HAP-1 (cell line): ENCODE measurements at places on chromosomes 4 and X.

DNA sequence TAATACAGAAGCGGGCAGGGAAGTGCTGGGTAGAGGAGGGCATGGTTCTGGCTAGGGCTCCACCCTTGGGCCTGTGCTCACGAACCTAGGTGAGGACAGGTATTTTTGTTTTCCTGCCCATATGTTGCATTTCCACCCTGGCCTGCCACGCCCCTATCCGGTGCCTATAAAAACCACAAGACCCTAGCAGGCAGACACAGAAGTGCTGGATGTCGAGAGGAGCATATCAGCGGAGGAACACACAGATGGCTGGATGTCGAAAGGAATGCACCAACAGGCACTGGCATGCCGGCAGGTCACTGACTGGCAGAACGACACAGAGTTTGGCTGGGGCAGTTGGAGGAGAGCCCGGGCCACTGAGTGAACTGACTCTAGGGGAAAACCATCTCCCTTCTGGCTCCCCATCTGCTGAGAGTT is 316.6 kb upstream of the BOD1L1 start:
- no peak for DNase-seq

GRCh38 chr4:7894098-7894676 is 45.5 kb downstream of the AFAP1 start:
- no peak for DNase-seq

DNA sequence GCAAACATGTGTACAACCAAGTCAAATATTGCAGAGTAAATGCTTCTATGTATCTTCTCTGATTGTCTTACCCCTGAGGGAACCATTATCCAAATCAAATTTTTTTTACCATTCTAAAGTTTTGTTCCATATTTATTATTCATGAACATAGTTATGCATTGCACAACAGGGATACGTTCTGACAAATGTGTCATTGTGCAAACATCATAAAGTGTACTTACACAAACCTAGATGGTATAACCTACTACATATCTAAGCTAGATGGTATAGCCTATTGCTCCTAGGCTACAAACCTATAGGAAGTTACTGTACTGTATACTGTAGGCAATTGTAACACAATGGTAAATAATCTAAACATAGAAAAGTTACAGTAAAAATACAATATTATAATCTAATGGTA is 23.4 kb downstream of the BEX3 start:
- DNase-seq: no peak

GRCh38 chr4:10278071-10278470 is 161.5 kb upstream of the WDR1 start:
- no peak for DNase-seq

DNA sequence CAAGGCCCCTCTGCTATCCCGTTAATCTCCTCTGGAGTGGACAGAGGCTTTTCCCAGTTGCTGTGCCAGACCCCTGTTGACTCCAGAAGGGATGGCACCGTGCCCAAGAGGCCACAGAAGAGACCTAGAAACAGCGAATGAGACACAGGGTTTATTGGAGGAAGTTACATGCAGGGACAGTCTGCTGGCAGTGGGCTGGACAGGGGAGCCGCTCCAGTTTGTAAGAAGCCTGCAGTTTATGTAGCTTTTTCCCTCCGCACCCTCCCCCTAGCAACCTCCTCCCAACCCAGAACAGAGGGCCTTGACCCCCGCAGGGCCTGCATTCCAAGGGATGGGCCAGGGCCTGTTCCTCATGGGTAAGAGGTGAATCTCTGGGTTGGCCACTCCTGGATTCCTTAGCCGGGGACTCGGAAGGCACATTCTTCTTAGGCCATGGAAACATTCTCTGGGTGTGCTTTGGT is 216.8 kb upstream of the PSAPL1 start:
- DNase-seq: no peak

DNA sequence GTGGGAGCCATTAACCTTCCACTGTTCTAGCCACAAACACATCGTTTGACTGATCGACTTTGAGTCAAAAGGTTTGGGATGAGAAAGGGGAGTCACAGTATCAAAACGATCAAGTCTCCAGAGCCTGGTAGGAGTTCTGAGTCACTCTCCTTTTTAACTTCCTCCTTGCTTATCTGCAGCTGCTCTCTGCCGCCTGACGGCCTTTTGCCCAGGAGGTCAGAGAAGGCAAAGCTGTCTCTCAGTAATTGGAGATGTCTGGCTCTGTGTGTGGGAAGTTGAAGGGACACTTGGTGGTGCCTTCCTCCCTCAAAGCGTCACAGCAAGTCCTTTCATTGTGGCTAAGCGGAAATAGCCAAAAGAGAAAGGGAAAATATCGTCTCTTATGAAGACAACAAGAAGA is 63.1 kb downstream of the ANOS1 start:
- no peak for DNase-seq

- DNase-seq: peak; percentile 15
Observed at GRCh38 chr4:56055027-56055977, 106.6 kb downstream of the CEP135 start.

GRCh38 chrX:106378616-106379015 is 210.5 kb downstream of the PWWP3B start:
- no peak for DNase-seq

GRCh38 chr4:22859318-22859717 is 166.6 kb downstream of the GBA3 start:
- no peak for DNase-seq

DNA sequence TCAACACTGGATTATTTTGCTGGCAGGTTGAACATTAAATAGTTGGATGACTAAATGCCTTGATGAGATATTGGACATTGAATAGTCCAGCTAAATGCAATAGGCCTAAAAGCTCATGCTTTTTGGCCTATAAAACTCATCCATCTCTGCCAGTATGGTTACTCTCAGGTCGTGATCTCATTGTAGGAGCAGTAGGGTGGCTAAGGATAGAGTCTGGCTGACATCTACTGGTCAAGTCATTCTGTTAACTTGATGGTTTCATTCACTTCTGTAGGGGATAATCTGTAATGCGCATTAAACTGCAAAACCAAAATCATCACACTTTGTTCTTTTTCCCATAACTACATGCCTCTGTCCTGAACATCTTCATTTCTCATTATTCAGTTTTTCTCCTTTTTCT is 227.0 kb downstream of the DKK2 start:
- no peak for DNase-seq

GRCh38 chr4:87543835-87544461 is 14.8 kb upstream of the SPARCL1 start:
- peak; percentile 25 for DNase-seq

DNA sequence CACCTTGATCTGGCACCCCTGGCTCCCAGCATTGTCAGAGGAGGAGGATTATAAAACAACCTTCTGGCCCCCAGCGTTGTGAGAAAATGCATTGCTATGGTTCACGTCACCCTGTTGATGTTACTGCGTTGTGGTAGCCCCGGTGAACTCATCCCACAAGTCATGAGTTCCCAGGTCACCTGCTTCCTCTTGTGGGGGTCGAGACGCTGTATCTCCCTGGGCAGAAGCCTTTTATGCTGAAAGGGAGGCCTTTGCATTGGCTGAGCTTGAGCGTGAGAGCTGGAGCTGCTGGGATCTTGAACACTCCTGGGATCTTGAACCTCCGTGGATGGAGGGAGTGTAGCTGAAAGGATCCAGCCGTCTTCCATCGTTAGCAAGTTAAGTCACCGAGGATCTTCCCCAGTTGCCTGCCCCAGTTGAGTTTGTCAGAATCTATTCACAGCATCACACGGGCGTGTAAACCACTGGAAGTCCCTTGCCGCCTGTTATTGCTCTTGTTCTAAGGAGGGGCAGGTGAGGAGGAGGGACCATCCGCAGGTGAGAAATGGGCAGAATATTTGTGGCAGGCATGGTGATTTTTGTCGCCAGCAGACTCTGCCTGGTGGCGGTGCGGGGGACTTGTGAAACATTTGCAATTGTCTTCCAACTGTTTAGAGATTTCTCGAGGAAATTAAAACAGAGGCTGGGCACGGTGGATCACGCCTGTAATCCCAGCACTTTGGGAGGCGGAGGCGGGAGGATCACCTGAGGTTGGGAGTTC is 299.9 kb downstream of the ASMT start:
- no peak for DNase-seq

- no peak for DNase-seq
Observed at GRCh38 chr4:64016893-64017292, 392.4 kb downstream of the TECRL start.

- DNase-seq: peak; percentile 74
Observed at GRCh38 chrX:9875801-9876200, 89.6 kb downstream of the SHROOM2 start.

GRCh38 chr4:93384887-93385286 is 443.7 kb upstream of the ATOH1 start:
- DNase-seq: no peak

GRCh38 chr4:97081951-97082350 is 1061.3 kb downstream of the STPG2 start:
- DNase-seq: no peak

- DNase-seq: no peak
Observed at GRCh38 chr4:7830747-7831146, 108.9 kb downstream of the AFAP1 start.

DNA sequence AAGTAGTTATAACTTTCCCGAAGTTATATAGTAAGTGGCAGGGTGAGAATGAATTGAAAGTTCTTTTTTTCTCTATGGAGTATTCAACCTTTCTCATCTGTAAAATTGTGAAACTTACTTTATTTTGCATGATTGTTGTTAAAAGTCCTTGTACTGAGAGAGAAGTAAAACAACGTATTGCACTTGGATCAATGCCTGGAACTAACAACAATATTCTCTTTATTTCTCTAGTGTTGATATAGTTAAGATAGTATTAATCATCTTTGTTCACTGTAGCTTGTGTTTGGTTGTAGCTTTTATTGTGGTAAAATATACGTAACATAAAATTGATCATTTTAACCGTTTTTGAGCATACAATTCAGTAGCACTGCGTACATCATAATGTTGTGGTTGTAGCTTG is 48.7 kb downstream of the STIM2 start:
- DNase-seq: no peak

DNA sequence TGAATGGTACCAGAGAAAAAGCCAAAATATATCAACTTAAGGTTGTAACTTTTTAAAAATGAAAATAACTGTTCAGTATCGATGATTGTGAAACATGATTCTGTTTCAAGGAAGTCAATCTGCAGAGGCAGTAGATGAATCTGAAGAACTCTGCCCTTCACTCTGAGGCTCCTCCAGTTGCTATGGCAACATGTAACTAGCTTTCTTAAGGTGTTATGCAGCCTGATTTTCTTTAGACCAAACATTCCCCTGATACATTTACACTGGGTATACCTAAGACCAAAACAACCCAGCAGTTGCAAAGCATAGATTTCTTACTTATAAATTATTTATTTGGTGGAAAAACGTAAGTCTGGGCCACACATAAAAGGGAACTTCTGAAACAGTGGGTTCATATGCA is 133.6 kb upstream of the RASGEF1B start:
- DNase-seq: no peak

- DNase-seq: no peak
Observed at GRCh38 chr4:164210377-164210776, 543.6 kb upstream of the SMIM31 start.
